Activated T-helper 9 cell treated with anti-CD3 and anti-CD28 coated beads, Interleukin-2, amount 50 U/mL, for 16 hours (primary cell): ENCODE measurements at places on chromosomes 7 and 10.

DNA sequence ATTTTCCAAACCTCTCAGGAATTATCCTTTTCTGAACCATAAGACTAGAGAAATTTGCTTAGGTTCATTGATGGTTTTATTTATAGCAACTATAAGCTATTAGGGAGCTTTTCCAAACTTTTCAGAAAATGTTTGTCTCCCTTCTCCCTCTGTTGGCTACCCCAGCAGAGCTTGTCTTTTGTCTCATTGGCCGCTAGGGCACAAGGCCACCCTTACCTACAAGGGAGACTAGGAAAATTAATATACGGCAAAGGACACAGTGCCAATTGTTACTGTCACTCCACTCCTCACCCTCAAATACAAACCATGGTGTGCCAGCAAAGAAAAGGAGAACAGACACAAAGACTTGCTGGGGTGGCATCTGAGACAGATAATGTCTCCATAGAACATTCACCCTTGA lies 471.4 kb downstream of the XPNPEP1 start:
- DNase-seq, result no peak

- no peak for DNase-seq
Measured at GRCh38 chr7:19575909-19576557, 132.8 kb downstream of the POLR1F start.

- DNase-seq, result peak; percentile 38
Measured at GRCh38 chr7:100493476-100494264, 9.9 kb downstream of the NYAP1 start.

GRCh38 chr10:114541081-114541796 lies 116.8 kb downstream of the ABLIM1 start:
- DNase-seq, result peak; percentile 47

DNA sequence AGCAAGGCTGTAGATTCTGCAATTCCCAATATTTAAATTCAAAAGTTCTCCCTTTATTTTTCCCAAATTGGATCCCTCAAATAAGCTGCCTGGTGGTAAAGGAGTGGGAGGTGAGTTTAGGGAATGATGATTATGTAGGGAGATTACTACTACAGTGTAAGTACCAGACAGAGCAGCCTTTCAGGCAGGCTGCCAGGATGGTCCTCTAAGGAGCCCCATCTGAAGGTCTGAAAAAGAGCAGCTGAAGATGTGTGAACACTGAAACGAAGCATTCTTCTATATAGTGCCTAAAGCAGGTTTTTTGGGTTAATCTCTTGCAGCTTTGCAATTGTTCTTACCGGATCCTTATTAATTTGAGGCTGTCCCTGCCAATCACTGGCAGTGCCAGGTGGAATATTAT lies 84.7 kb downstream of the CREB5 start:
- DNase-seq, result no peak

GRCh38 chr7:46654546-46655443 lies 733.7 kb upstream of the IGFBP3 start:
- DNase-seq, result no peak

- DNase-seq, result peak; percentile 8
Measured at GRCh38 chr7:29102558-29103151, 43.7 kb downstream of the CPVL start.

DNA sequence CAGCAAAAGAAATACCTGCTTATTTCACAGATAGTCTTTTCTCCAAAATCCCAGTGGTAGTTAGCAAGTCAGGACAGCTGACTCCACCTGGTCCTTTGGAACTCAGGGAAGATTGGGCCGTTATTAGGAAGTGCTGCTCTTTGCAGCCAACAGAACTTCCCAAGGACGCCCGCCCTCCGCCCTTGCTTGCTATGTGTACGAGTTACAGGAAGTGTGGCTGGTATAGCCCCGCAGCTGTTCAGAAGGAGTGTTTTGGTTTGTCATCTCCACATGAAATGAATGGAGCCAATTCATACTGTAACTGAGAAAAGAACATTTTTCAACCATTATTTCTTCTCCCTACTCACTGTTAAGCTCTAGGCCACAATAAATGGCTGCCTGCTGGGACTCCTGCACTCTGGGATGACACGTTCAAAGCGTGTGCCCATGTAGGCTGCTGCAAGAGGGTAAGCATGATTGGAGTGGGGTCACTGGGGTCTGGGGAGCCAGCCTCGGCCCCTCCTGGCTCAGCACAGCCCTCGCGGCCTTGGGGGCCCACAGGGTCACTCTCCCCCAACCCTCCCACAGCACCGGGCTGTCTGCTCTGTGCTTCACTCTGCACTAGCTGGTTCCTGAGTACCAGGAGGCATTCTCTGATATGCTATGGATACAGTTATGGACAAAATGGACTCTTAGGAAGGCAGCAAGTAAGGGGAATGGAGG lies 244.0 kb downstream of the EBF3 start:
- no peak for DNase-seq

DNA sequence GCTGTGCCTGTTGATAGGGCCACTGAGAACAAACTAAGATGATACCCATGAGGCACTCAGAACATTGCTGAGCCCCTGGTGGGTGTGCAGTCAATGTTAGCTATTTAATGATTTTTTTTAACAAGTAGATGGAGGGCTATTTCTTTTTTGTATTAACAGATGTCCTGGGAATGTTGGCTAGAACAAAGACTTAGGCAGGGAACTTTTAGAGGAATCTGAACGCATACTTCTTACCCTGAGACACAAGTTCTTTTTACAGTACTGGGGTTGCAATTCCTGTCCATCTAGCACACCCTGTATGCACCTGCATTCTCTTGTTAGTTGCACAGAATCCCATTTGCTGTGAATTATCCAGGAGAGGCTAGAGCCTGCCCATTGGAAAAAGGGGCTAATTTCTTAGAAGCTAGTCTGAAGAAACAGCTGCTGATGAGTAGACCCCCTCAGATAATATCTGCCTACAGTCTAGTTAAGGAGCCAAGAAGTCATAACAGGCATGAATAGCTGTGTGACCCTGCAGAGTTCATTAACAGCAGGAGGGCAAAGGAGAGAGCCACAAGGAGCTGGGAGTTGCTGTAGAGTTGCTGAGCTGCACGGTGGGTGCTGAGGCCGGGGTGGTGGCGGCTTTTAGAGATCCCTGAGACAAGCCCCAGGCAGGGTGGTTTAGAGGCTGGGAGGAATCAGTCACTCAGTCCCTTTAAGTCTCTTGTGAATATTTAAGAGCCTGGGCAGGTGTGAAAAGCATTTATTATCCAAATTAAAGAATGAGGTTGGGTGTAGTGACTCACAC lies 103.7 kb upstream of the FZD8 start:
- no peak for DNase-seq

DNA sequence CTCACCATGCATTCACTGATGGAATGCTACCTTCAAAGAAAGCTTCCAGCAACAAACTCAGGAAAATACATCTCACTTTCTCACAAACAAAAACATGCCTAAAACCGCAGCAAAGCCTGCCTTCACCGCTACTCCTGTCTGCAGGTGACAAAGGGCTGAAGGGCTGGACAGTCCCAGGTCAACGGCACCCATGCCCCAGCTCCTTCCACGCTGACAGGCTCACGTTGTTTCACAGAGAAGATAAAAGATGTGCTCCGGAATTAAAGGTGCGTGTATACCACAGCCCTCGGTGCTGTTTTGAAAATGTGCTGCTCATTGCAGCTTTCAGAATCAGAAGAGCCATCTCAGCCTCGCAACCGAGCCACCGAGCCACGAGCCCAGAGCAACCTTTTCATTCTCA lies 445.0 kb downstream of the PTPRN2 start:
- no peak for DNase-seq

DNA sequence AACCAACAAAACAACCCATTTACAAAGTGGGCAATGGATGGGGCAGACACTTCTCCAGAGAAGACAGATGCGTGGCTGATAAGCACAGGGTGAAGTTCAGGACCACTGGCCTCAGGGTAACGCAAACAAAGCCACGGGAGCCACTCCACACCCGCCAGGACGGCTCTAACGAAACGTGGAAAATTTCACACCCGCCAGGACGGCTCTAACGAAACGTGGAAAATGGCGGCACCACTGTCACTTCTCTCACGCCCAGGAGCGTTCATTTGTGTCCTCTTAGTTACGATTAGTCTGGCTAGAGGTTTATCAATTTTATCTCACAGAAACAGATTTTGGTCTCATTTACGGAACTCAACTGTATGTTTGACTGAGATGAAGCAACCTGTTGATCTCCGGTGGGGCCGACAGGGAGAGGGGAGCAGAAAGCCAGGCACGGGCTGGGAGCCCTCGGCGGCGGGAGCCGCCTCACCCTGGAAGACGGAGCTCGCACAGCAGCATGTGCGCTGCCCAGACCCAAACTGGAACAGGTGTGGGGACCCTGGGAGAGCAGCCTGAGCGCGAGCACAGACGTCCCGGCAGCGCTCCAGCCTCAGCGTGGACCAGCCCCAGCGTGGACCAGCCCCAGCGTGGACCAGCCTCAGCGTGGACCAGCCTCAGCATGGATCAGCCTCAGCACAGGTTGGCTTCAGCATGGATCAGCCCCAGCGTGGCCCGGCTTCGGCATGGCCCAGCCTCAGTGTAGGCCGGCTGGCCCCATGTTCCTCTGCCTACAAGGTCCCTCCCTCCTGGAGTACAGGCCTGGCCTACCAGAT lies 243.5 kb downstream of the MAD1L1 start:
- no peak for DNase-seq

DNA sequence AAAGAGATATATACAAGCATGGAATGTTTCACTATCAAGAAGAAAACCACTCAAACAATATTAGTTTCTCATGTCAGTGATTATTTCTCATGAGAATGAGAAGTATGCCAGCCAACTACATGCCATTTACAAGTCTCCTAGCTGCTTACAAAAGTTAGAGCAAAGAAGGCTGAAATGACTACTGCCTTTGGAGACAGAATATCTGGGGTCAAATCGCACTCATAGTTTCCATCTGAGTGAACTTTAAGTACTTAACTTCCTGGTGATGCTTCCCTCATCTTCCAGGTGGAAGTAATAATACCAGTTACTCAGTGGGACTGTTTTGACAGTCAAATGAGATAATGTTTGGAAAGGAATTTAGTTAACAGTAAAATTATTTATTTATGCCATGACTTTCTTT lies 42.0 kb upstream of the RHOBTB1 start:
- DNase-seq, result no peak

DNA sequence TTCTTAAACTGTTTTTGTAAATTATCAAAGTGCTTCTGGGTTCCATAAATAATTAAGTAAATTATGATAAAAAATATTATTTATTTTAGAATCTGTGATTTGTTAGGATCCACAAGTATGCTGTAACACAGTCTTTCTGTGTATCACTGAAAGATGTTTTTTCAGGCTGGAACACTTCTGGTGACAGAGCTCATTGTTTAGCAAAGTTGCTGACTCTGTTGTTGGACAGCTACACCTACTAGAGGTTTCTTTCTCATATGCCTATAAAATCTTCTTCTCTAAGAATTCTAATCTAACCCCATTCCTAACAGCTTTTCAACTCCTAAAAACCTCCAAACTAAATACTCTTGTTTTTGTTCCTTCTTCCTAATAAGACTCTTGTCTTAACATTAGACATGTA lies 176.8 kb downstream of the THSD7A start:
- no peak for DNase-seq

GRCh38 chr7:26112203-26112740 lies 39.7 kb upstream of the NFE2L3 start:
- no peak for DNase-seq

DNA sequence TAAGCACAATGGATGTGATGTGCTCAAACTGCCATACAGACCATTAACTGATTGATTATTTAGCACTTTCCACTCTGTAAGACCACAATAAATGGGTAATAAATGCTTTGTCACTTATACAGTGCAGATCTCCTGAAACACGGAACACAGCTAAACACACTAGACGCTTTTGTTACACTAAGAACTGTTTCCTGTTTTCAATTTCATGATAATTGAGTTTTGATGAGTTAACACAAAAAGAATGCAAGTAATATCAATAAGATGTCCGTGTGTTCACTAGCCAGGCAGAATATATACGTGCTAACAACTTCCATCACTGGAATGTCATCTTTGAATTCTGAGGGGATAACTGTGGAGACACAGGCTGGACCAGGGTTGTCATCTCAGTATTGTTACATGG lies 178.8 kb downstream of the SKAP2 start:
- no peak for DNase-seq

GRCh38 chr7:141497391-141497790 lies 53.8 kb upstream of the AGK start:
- no peak for DNase-seq

DNA sequence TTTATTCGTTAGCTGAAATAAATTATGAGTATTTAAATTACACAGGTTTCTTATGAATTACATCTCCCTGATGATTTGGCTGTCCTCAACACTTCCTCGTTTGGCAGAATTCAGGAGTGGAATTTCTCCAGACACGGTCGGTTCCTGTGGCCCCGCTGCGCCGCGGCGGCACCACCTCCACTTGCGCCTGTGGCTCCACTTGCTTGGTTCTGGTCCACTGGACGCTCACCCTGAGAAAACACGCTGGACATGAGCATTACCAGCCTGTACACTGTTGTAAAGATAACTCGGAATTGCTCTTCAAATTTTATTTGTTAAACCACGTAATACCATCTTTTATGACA lies 85.3 kb downstream of the ZNF33B start:
- no peak for DNase-seq

DNA sequence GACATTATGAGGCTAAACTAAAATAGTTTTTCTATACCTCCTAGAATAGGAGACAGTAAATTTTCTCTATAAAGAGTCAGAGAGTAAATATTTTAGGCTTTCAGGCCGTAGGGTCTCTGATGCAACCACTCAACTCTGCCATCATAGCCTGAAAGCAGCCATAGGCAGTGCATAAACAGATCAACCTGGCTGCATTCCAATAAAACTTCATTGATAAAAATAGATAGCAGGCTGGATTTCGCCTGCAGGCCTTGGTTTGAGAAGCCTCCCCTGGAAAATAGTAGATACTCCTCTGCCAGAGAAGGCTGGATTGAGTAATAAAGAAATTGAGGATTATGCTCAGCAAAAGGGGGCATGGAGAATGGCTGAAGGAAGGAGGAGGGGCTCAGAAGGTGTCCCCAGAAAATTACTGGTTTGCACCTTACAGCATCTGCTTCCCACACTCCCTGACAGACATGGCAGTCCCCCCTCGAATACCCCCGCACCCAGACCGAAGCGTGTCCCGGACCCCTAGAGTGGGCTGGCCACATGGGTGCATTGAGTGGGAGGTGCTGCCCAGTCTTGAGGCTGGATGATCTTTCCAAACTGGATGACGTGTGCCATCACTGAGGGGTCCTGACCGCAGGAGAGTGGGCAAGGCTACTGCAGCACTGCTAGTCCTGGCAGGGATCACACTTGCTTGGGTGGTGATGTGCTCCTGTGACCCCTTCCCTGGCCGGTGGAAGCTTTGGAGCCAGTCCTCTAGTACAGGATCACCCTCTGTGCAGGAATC lies 126.6 kb downstream of the PTPN20 start:
- DNase-seq, result no peak
